Fibroblast of the aortic adventitia (primary cell): ENCODE measurements at places on chromosomes 6 and 20. TPM values are rescaled to one million over a fixed set of nuclear protein-coding genes. Genes with fewer than 3 reads are reported as not detected.

DNA sequence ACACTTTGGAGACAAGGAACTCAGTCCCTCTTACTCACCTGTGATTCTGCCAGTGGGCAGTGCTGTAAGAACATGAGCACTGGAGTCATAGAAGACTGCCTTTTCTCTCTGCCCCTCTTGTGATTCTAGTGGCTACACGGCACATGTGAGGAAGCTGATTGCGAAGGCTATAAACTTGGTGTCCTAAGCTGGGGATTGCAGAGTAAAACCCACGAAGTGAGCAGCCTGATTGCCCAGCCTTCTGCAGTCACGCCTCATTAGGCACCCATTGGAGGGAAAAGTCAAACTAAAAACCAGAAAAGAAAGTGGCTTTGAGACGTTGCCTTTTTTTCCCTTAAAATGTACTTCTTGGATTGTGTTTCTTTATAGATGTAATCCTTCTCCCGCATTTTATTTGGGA lies 748.4 kb upstream of the CHD6 start:
- DNase-seq = no peak

GRCh38 chr6:141290941-141291721 lies 841.6 kb upstream of the GJE1 start:
- no peak for DNase-seq

GRCh38 chr6:112122756-112123155 lies 35.4 kb downstream of the FAM229B start:
- no peak for DNase-seq

- peak; percentile 15 for DNase-seq
These were observed 385.7 kb downstream of the GRIK2 start for GRCh38 chr6:101779051-101779844.

DNA sequence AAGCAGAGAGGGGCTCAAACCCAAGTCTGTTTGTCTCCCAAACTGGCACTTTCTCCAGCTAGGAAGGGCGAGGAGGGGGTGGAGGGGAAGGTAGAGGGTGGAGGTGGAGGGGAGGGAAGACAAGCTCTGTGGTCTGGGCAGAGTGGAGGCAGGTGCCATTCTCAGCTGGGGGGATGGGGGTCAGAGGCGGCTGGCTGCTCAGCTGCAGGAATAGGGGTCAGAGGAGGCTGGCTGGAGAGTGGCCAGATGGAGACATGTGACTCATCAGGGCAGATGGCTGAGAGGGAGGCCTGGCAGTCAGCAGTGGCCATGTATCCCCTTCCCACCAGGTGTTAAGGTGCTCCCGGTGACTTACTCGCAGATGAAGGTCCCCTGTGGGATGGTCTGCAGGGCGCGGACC lies 3.5 kb upstream of the SLC44A4 start:
- no peak for DNase-seq

- DNase-seq = peak; percentile 58
These were observed 118.4 kb downstream of the MYLK4 start for GRCh38 chr6:2632368-2632767.

GRCh38 chr20:50248104-50248641 lies 57.5 kb downstream of the CEBPB start:
- peak; percentile 36 for DNase-seq

DNA sequence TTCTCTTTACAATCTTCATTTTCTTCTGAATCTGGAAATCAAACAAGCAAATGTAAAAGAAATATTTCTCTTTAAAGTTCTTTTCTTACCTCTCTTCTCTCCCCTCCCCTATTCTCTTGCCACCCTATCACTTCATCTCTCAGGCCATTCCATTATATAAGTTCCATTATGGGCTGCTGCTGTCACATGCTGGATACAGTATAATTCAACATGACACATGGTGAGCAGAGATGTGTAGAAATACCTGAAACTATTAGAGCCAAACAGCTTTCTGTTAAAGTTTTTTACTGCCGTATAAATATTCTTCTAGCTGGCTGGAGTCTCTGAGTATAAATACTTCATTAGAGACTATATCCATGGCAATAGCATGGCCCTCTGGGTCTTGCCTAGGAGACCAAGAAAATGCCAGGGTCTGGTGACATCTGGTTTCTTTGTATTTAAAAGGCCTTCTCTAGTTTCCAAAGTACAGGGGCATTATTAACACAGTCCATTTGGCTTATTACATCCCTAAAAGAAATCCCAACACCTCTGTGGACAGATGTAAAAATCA lies 139.6 kb downstream of the TFAP2B start:
- no peak for DNase-seq

DNA sequence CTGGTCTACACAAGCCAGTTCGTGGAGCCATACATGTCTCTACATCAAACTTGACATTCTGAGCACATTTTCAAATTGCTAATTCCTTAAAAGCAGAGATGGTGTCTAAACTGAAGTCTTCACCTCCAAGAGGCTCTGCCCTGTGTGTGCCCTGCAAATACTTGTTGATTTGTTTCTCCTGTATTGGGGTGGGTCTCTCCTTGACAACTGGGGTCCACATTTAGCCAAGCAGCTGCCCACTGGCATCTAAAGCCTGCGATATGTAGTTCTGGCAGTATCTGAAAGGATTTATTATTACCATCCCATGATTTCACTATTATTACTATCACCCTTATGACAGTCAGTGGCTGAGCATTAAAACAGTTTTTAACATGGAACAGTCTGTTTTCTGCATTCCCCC lies 45.9 kb upstream of the PKHD1 start:
- DNase-seq = no peak

GRCh38 chr6:100376103-100376502 lies 88.6 kb downstream of the SIM1 start:
- no peak for DNase-seq

DNA sequence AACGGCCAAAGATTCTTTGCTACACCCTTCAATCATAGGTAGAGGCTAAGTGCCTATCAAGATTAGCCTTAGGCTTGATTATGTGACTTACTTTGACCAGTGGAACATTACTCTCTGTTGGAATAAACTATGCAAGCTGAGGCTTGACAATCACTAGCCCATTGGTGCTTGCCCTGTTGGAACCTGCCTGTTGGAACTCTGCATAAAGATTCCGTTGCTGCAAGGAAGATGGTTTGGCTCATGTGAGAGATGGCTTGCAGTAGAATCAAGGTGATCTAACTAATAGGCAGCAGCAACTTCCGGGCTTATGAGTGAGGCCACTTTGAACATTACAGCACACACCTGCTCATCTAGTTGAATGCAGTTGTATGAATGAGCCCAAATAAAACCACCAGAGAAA lies 227.7 kb upstream of the TSHZ2 start:
- DNase-seq = no peak

DNA sequence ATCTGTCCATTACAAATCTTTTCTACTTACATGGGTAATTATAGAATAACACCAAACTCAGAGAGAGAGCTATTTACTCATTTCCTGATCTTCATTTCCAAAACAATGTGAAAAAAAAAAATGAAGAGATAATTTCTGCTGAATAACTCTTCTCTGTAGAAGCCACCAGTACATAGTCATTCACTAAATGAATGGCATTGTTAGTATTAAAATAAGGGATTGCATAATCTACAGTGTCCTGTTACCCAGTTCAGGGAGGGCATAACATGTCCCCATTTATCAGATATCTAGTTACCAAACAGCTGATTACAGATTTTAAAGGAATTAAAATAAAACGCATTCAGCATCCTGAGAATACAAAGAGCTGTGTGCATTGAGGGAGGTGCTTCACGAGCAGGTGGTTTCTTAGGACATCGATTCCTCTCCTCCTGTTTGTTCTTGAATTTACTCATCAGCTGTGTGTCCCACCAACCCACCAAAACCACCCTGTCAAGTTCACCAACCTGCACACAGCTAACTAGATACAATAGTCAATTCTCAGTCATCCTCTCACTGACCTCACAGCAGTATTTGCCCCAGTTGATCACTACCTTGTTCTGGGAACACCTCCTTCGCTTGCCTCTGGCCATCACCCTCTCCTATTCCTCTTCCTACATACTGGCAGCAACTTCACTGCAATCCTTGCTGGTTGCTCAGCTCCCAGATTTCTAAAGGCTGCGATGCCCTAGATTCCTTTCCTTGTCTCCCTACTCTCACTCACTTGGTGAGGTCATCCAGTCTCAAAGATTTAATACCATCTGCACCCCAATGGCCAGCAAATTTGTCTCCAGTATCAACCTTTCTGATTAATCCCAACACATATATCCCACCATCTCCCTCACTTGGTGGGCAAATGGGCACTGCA lies 18.7 kb downstream of the CNKSR3 start:
- DNase-seq = no peak

GRCh38 chr6:96917098-96917497 lies 7.4 kb upstream of the KLHL32 start:
- DNase-seq = no peak

DNA sequence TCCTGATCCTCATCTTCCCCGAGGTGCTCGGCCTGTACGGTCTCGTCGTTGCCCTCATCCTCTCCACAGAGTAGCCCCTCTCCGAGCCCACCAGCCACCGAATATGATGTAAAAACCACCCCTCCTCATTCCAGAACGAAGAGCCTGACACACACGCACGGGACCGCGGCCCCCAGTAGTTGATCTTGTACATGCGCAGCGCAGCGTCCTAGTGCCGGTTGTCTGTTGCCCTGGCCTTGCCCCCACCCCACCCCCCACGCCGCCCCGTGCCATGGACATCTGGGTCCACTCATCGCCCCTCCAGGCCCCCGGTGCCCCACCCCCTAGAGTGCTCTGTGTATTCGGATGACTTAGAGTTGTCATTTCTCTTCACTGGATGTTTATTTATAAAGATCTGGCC lies 5.2 kb upstream of the PRPH2 start:
- DNase-seq = no peak

DNA sequence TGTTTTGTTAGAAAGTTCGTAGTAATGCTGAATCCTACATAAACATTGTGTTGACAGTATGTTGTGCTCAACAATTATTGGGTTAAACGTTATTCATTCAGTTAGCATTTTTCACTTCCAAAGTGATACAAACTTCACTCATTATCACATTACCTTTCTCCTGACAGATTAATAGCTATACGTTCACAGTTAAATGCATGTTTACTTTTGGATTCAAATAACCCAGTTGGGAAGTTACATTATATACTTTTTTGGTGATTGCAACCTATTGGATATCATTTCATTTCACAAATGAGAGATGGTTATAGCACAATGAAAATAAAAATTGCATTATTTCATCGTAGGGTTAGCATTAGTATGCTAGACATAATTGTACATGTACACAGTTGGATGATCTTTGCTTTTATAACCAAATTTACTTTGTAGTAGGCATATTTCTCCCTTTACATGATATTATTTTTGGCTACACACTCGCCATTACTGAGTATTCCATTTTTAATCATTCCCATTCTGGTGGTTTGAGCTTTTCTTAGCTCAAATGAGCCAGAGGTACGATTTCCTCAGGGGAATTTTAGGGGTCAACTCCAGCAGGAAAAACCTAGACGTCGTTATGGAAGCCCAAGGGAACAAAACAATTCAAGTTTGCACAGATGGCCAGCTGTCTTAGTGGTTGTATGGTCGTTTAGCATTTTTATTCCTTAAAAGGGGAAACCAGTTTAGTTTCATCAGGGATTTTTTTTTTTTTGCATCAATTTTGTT lies 2.1 kb upstream of the HIVEP1 start:
- peak; percentile 82 for DNase-seq

GRCh38 chr6:127690588-127690987 lies 113.6 kb downstream of the C6orf58 start:
- no peak for DNase-seq

DNA sequence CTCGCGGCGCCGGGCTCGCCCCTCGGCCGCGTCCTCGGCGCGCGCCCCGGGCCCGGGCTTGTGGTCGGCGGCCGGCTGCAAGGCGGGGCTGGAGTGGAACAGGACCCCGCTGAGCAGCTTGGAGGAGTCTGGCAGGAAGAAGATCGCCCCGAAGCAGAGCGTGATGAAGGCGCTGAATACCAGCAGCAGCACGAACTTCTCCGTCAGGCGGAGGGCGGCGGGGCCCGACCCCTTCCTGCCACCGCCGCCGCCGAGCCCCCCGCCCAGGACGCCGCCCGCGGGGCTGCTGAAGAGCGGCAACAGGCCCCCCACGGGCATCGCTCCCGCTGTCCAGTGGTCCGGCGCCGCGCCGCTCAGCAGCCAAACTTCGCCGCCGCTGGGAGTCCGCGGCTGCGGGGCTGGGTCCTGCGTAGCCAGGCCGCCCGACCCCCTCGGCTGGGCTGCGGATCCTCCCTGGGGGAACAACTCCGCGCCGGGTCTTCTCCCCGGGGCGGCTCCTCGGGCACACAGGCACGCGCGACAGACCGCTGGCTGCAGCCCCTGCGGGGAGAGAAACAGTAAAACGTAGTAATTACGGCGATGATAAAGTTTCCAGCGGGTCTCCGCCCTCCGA lies 707 bp downstream of the MAN1A1 start:
- DNase-seq = peak; percentile 16

DNA sequence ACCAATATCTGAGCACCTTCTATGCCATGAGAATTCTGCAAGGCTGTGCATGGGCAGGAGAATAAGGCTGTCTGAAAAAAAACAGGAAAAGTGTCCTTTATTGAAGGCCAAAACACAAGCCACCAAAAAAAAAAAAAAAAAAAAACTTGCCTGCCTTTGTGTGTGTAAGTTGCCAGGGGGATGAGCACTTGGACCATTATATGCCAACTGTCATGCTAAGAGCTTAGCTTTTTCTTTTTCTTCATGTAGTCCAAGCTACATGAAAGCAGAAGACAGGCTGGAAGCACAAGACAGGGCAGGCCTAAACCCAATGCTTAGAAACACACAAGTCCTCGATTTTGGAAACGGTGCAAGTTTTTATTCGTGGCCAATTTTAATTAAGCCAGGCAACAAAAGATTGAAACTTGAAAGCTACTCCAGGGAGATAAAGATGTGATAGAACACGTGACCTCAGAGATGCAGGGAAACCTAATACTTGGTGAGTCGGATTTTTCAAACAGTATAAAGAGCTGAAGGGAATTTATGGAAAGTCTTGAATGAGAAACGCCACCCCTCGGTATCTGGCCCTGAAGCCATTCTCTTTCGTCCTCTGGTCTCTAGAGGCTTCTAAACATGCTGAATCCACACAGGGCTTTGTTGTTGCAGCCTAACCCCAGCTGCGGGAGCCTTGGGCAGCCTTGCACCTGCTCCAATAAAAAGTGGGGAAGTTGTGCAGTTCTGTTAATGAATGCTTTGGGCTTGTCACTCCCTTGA lies 8.6 kb downstream of the BMP7 start:
- no peak for DNase-seq

DNA sequence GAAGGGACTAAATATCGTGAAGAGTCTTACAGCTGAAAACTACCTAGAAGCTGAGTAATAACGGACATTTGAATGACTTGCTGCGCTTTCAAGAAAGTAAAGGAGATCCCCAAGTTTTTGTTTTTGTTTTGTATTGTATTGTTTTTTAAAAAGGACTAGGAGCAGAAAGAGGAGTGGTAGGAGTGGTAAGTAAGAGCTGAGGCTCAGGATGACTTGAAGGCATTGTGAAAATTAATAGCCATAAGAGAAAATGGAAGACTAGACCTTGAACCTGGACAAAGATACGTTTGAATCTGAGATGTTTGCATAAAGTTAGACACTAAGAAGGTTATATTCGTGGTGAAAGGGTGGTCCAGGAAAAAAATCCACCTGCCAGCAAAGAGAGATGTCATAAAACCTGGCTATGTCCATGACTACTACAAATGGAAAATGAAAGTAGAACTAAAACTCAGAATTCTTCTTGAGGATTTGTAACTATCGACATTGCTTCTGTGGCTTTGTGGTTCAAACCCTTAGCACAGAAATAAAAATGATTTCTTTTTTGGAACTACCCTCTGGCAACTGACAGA lies 824.8 kb upstream of the FLRT3 start:
- DNase-seq = peak; percentile 1

GRCh38 chr6:12896208-12896733 lies 179.7 kb downstream of the PHACTR1 start:
- DNase-seq = no peak

BTNL2 gene
- not detected in 2 replicates for total RNA-seq

POU5F1 gene
- not detected in 2 replicates for total RNA-seq

GFRA4 gene
- not detected in 2 replicates for total RNA-seq
